Spinal cord (tissue), 10 donors: ENCODE measurements at places on chromosomes 5 and 9.

GRCh38 chr9:90240541-90240940 is 402.1 kb downstream of the DIRAS2 start:
- H3K27ac ChIP-seq: no peak overlapping the region
- no peaks in the 10 kb centered on the region for H3K27me3 ChIP-seq
- no peaks in the 10 kb centered on the region for H3K36me3 ChIP-seq
- DNase-seq: no peak
- H3K4me3 ChIP-seq: no peak overlapping the region

DNA sequence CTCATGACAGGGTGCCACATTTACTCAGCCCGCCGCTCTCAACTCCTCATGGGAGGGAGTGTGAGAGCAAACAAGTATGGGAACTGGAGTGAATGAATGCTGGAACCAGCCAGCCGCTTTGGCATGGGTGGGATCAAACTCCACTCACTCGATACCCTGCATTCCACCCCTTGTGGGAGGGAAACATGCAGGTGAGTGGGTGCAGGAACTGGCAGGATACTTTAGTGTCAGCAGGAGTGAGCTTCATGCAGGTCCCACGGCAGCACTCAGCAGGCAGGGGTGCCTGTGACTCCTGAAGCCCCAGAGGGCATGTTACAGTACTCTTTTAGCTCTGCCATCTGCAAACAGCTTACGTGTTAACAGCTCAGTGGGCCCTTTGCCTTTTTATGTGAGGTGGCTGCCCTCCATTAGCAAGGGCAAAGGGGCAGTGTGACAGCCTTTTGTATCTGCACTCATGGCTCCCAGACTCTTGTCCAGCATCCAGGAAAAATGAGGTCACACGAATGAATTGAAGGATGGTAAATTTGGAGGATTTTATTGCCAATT is 433.2 kb upstream of the NMUR2 start:
- H3K27me3 ChIP-seq: no peaks in the 10 kb centered on the region
- no peaks in the 10 kb centered on the region for H3K36me3 ChIP-seq
- no peak for DNase-seq
- H3K4me1 ChIP-seq: no peaks in the 10 kb centered on the region
- H3K27ac ChIP-seq: no peak overlapping the region

DNA sequence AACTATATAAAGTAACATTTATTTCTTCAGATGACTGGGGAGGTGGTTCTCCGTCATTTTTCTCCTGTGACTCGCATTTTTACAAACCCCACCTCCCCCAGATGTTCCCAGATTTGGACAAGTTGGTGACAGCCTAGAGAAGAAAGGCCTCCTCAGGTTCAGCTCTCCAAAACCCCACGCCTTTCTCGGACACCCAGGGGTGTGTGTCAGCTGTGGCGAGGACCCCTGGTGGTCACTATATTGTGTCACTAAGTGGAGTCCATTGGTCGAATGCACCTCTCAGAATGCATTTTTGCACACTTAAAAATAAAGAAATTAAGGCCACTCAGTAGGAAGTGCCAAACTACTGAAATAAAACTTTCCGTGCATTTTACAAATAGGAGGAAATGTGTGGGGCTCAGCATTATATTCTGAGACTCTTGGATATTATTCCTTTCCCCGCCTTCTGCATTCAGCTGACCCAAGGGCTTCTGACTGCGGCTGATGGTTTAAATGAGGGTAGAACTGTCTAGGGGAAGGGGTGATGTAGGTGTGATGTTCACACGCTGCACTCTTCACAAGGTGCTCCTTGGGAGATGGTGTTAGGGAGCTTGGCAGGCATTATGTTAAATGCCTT is 47.6 kb downstream of the ACO1 start:
- DNase-seq: peak; percentile 35
- no peak overlapping the region for H3K4me3 ChIP-seq
- H3K27me3 ChIP-seq: no peaks in the 10 kb centered on the region
- H3K27ac ChIP-seq: no peak overlapping the region

DNA sequence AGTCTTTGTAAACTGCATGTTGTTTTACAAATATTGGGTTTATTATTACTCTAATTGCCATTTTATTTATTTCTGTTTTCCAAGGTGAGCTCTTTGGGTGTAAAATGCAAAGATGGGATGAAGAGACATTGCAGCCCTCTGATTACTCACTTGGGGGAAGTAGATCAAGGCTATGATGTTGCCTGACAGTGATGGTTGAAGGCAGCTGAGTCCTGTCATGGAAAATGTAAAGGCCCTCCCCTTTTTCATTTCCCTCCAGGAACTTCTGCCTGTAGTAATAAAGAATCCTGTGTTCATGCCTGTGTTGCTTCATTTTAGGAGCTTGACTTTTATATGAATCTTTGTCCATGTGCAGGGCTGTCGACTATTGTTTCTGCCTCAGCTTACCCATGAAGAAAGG is 605.4 kb upstream of the CLINT1 start:
- H3K27me3 ChIP-seq: no peaks in the 10 kb centered on the region
- no peak overlapping the region for H3K27ac ChIP-seq
- H3K36me3 ChIP-seq: no peaks in the 10 kb centered on the region
- no peak for DNase-seq
- H3K4me1 ChIP-seq: no peaks in the 10 kb centered on the region

GRCh38 chr9:4143936-4144717 is 155.7 kb downstream of the GLIS3 start:
- no peak overlapping the region for H3K27ac ChIP-seq
- peaks cover 5% of the 10 kb centered on the region for H3K4me1 ChIP-seq
- no peaks in the 10 kb centered on the region for H3K27me3 ChIP-seq
- DNase-seq: no peak
- H3K36me3 ChIP-seq: no peaks in the 10 kb centered on the region
- H3K4me3 ChIP-seq: no peak overlapping the region

- DNase-seq: no peak
- H3K27ac ChIP-seq: no peak within 1 kb of the TSS
- peak within 1 kb of the TSS; percentile 31 for H3K4me3 ChIP-seq
Measured at GRCh38 chr5:175444060-175444904, at the start of gene DRD1. TSS of gene DRD1 (minus strand) at chr5:175444182. CDS start at chr5:175443099, 1,083 bp downstream.

DNA sequence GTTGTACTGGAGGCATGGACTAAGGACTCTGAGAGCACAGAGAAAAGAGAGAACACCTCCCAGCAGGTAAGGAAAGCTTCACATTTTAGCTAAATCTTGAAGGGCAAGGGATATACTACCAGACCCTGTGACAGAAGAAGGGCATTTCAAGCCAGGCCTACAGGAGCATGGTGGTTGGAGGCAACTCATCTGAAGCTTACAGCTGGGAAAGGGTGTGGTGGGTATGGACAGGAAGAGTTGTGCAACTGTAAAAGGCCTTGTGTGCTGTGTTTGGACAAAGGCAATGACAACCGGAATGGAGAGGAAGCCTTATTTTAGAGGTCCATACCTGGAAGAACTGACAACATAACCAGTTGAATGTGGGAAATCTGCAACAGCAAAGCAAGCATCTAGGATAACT is 31.2 kb downstream of the NIPSNAP3B start:
- DNase-seq: no peak
- no peaks in the 10 kb centered on the region for H3K27me3 ChIP-seq
- no peaks in the 10 kb centered on the region for H3K4me1 ChIP-seq
- H3K36me3 ChIP-seq: peaks cover 5% of the 10 kb centered on the region

GRCh38 chr9:129567842-129568559 is 52.9 kb downstream of the C9orf50 start:
- H3K27me3 ChIP-seq: no peaks in the 10 kb centered on the region
- no peaks in the 10 kb centered on the region for H3K36me3 ChIP-seq
- H3K27ac ChIP-seq: peak overlapping the region; percentile 74
- DNase-seq: no peak

DNA sequence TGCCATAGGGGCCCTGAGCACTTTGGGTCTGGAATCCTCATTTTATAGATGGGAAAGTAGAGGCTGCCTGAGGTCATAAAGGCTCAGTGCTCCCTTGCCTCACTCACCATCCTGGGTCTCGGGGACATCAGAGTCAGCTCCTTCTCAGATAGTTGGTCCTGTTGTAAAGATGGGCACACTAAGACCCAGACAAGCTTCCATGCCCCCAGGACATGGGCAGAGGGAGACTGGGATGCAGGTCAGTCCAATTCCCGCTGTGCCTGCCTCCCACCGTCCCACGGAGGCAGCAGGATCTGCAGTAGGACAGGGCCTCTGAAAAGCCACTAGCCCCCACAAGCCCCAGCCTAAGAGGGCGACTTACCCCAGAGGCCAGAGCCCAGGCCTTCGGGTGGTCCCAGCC is 19.0 kb upstream of the SUSD3 start:
- no peaks in the 10 kb centered on the region for H3K27me3 ChIP-seq
- no peak overlapping the region for H3K27ac ChIP-seq
- H3K36me3 ChIP-seq: peaks cover 27% of the 10 kb centered on the region
- no peak overlapping the region for H3K4me3 ChIP-seq
- peaks cover 13% of the 10 kb centered on the region for H3K4me1 ChIP-seq

DNA sequence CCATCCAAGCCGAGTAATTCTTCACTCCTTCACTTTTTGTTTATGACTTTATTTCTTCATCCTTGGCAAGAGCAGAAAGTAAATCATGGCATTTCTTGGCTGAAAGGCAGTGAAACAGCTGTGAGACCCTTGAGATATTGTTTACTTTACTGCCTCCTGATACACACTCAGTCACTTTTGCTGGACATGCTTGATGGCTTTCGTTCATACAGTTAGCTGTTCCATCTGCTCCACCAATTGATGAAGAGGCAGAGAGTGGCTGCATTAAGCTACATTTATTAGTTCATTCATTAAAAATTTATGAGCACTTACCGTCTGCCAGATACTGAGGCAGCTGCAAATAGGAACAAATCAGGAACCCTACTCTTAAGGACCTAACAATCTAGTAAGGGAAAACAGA is 184.4 kb upstream of the OR13F1 start:
- H3K4me1 ChIP-seq: no peaks in the 10 kb centered on the region
- no peaks in the 10 kb centered on the region for H3K36me3 ChIP-seq
- H3K4me3 ChIP-seq: no peak overlapping the region

- no peak overlapping the region for H3K4me3 ChIP-seq
- DNase-seq: peak; percentile 31
- no peak overlapping the region for H3K27ac ChIP-seq
- H3K4me1 ChIP-seq: no peaks in the 10 kb centered on the region
- no peaks in the 10 kb centered on the region for H3K27me3 ChIP-seq
Measured at GRCh38 chr5:19547640-19548039, 440.4 kb downstream of the CDH18 start.

DNA sequence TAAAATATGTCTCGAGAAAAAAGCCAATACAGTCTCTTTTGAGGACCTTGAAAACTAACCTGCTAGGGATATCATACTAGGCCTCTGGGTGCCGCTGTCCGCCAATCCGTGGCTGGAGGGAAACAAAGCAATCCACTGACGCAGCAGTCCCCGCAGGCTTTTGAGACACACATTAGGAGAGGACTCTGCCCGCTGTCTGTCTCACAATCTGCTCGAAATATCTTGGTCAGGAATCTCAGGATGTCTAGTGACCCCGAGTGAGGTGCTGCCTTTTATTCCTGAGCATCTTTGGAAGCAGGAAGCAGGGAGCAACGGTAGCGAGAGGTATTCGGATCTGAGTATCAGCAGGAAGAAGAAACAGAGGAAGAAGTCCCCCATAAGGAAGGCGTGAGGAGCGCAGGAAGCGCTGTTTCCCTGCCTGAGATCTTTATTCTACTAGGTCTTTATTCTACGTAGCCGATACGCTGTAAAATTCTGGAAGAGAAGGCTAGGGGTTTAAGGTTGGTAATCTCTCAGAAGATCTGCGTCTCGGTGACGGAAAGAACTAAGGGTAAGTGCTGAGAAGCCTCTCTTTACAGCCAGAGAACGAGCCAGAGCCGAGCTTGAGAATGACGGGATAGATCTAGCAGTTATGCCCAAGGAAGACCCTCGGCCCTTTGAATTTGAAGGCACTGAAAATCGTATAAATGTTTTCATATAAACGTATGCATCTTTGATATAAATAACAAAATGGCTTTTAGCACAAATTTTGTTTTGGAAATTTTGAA is 4.0 kb upstream of the PCDHGA1 start:
- H3K4me1 ChIP-seq: peaks cover 1% of the 10 kb centered on the region
- DNase-seq: peak; percentile 52
- no peaks in the 10 kb centered on the region for H3K36me3 ChIP-seq
- H3K27me3 ChIP-seq: no peaks in the 10 kb centered on the region
- no peak overlapping the region for H3K27ac ChIP-seq

GRCh38 chr5:142639455-142639854 is 46.4 kb downstream of the FGF1 start:
- no peak overlapping the region for H3K27ac ChIP-seq
- H3K27me3 ChIP-seq: no peaks in the 10 kb centered on the region
- DNase-seq: no peak
- no peak overlapping the region for H3K4me3 ChIP-seq

- no peaks in the 10 kb centered on the region for H3K27me3 ChIP-seq
- H3K4me1 ChIP-seq: no peaks in the 10 kb centered on the region
- no peak overlapping the region for H3K27ac ChIP-seq
- DNase-seq: no peak
- no peak overlapping the region for H3K4me3 ChIP-seq
- H3K36me3 ChIP-seq: no peaks in the 10 kb centered on the region
Measured at GRCh38 chr9:110456681-110457080, 119.0 kb upstream of the TXNDC8 start.

GRCh38 chr5:43232943-43233833 is 41.2 kb downstream of the NIM1K start:
- DNase-seq: no peak
- H3K36me3 ChIP-seq: no peaks in the 10 kb centered on the region
- no peak overlapping the region for H3K4me3 ChIP-seq
- H3K27me3 ChIP-seq: no peaks in the 10 kb centered on the region

DNA sequence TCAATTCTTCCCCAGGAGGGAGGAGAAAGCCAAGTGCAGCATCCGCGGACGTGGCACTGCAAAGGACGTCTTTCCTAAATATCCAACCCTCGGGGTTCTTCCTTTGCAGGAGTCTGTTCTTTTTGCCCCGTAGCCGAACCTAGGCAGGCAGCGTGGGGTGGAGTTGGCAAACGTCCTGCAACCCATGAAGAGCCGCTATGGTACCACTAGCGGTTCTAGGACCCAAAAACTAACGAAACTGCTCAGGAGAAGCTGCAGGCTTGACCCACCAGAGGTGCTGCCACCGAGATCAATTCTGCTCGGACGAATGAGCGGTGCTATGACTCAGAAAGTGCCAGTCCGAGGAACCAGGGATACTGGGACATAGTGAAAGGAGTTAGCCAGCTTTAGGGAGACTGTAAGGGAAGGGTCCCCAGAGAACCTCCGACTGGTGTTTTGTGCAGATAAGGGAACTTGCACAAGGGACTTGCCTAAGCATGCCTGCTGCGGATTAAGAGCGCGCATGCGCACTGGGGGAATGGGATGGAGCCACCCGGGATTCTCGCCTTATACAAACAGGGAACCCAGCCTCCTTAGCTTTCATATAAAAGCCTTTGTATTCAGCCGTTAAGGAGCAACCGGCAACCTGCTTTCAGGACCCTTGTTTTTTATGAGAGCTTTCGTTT is 32.7 kb downstream of the ANXA2R start:
- H3K4me1 ChIP-seq: peaks cover 18% of the 10 kb centered on the region
- H3K27ac ChIP-seq: peak overlapping the region; percentile 84
- peak; percentile 80 for DNase-seq
- H3K4me3 ChIP-seq: peak overlapping the region; percentile 54
- H3K36me3 ChIP-seq: no peaks in the 10 kb centered on the region

GRCh38 chr5:177008716-177009115 is 2.1 kb upstream of the UIMC1 start:
- no peak for DNase-seq
- peaks cover 12% of the 10 kb centered on the region for H3K4me1 ChIP-seq
- H3K27me3 ChIP-seq: no peaks in the 10 kb centered on the region
- H3K36me3 ChIP-seq: no peaks in the 10 kb centered on the region

- H3K36me3 ChIP-seq: no peaks in the 10 kb centered on the region
- DNase-seq: no peak
- H3K27ac ChIP-seq: no peak overlapping the region
- no peaks in the 10 kb centered on the region for H3K4me1 ChIP-seq
- H3K27me3 ChIP-seq: no peaks in the 10 kb centered on the region
- no peak overlapping the region for H3K4me3 ChIP-seq
Measured at GRCh38 chr5:129724222-129724621, 23.7 kb upstream of the MINAR2 start.
